ENCODE measurements at places on chromosomes 1 and 21.

- no peak for DNase-seq
These were observed 2.3 kb downstream of the ATP1A1 start for GRCh38 chr1:116375148-116375886.

DNA sequence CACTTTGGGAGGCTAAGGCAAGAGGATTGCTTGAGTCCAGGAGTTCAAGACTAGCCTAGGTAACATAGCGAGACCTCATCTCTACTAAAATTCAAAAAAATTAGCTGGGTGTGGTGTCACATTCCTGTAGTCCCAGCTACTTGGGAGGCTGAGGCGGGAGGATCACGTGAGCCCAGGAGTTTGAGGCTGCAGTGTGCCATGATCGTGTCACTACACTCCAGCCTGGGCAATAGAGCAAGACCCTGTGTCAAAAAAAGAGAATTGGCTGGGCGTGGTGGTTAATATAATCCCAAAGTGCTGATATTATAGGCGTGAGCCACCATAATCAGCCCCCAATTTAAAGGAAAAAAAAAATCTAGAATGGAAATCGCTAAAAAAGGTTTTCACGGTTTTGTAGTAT, 7.0 kb downstream of the MACO1 start:
- DNase-seq, result no peak

- no peak for DNase-seq
These were observed 48.5 kb upstream of the LRRN2 start for GRCh38 chr1:204733869-204734596.

DNA sequence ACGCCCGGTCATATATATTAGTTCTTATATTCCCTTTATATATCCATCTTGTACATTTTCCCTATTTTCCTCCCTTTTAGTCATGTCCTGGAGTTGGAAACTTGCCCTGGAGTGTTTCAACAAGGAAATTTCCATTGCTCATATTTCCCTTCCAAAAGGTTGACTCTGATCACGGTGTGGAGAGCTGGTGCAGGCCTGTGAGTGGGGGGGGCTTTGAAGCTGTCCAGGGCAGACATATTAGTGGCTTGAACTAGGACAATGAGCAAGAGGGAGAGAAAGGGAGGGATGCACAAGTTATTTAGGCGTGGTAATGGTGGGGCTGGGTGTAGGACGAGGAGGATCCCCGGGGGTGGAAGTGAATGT, 30.4 kb upstream of the TMEM61 start:
- no peak for DNase-seq

- no peak for DNase-seq
These were observed 20.5 kb upstream of the RHBDL2 start for GRCh38 chr1:38962113-38962512.

GRCh38 chr1:24865168-24865567, 64.9 kb downstream of the RUNX3 start:
- no peak for DNase-seq

- DNase-seq, result no peak
These were observed 342.5 kb downstream of the DISC1 start for GRCh38 chr1:231969076-231969475.

DNA sequence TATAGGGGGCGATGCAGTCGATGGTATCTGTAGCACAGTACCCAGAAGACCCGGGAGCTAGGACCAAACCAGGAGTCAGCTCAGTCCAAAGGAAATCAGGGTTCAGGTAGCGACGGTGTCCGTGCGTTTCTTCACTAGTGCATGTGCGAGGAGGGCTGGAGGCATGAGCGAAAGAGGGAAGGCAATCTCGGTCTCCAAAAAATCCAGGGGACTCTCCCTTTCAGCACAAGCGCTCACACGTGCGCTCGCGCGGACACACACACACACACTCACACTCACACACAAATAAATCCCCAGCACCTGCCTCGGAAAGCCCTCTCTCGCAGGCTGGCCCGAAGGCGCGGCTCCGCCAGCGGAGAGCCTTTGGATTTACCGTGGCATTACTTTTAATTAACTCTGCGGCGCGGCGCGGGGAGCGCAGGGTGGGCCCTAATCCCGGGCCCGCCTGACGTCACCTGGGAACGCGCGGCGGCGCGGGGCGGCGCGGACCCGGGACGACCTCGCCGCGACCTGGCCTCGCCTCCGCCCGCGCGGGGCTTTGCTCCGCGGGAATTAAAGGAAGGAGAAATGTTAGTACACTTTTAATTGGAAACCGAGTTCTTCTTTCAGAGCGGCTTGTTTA, 121.2 kb downstream of the LMX1A start:
- DNase-seq, result no peak

DNA sequence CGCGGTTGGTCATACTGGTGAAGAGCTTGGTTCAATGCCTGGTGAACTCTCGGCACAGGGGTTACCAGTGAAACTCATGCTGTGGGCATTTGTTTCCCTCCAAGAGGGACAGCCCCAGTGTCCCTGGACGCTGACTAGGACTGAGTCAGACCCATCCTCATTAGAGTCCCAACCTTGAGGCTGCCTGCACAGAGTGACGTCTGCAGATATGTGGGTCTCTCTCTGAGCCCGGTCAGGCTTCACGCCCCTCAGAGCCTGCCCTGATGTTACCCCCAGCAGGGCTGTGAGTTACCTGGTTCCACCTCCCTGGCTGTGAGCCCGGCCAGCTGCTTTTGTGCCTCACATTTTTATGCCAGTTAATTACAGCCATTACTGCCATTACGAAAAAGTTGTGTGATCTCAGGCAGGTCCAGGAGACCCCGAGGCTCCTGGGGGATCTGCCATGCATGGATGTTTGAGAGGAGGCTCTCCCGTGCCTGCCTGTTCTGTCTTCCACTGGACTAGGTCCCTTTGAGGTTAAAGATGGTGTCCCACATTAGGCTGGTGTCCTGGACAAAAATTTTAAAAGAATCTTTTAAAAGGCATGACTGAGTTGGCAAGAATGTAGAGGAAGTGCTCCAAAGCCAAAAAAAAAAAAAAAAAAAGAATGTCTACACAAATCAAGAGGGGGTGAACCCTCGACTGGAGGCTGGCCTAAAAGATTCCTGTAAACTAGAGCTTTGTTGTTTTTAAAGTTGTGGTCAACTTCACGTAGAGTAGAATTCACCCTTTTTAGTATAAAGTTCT, 36.6 kb upstream of the PADI1 start:
- no peak for DNase-seq

DNA sequence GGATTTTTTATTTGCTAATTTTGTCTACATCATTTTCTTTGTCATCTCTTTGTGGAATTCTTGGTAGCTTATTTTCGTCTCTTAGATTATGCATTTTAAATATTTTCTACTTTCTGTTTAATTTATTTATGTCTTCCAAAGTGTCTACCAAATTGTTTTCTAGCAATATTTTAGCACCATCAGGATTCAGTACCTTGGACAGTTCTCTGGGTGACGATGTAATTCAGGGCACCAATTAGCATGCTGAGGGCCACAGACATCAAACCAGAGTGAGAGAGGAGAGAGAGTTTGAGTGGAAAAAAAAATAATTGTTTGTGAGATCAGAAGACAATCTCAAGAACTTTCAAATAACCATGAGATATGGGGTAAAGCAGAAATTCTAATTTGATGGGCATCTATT, 169.8 kb upstream of the CXADR start:
- DNase-seq, result no peak

DNA sequence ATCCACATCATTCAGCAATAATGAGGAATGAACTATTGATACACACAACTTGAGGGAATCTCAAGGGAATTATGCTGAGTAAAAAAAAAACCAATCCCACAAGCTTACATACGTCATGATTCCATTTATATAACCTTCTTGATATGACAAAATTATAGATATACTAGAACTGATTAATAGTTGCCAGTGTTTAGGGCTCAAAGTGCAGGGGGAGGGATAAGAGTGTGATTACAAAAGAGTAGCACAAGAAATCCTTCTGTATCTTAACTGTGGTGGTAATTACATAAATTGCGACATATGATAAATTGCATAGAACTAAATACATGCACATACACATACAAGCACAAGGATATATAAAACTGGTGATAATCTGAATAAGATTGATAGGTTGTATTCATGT, 13.5 kb downstream of the DIRAS3 start:
- no peak for DNase-seq

- DNase-seq, result no peak
These were observed 30.2 kb downstream of the SRRM1 start for GRCh38 chr1:24673341-24673740.

GRCh38 chr1:22420455-22421053, 31.1 kb upstream of the ZBTB40 start:
- peak; percentile 10 for DNase-seq

GRCh38 chr1:218705391-218705790, 360.3 kb downstream of the TGFB2 start:
- DNase-seq, result no peak

- DNase-seq, result no peak
These were observed 72.1 kb upstream of the ABCG1 start for GRCh38 chr21:42146821-42147220.

GRCh38 chr1:158140764-158141192, 39.9 kb upstream of the CD1D start:
- no peak for DNase-seq

DNA sequence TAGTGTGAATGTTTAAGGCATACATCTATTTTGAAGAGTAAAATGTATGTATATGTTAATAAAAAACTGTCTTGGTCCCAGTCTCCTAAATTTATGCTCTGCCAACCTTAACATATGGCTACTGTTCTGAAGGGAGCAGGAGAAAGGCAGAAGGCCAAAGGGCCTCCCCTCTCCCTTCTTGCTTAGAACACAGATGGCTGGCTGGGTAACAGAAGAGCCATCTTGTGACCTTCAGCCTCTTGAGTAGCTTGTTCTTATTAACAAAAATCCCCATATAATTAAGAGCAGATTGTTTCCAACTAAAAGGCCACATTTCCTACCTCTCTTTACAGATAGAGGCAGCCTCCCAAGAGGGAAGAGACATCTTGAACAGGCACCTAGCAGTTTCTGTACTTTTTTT, 36.1 kb downstream of the EPB41 start:
- DNase-seq, result no peak

- DNase-seq, result no peak
These were observed 20.3 kb downstream of the RIMS3 start for GRCh38 chr1:40645118-40645680.

DNA sequence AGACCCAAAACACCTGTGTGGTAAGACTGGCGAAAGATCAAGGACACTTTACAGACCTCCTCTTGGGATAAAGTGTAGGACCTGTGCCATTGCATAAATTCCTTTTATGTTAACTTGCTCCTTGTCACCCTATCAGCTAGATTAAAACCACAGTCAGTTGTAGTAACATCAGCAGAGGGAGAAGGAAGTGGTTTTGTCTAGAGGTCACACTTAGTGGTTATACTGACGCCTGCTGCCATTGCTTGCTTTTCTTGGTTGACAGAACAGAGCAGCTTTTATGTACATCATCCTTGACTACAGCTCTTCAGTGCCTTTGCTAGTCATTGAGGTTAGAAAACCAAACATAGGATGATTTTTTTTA, 101.4 kb downstream of the PBX1 start:
- no peak for DNase-seq

DNA sequence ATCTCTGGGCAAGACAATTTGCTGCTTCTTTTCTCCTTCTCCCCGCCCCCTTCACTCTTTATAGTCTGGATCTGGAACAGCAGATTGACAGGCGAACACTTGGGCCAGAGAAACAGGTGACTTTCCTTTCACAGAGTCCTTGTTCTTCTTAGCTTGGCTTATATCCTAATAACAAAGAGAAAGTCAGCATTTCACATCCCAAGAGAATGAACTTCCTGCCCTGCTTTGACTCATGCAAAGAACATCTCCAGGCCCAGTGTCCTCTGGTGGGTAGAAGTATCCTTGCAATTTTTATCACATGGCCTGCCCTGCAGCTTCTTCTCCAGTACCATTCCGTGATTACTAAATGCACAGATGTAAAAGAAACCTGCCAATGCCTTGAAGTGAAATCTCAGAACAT, 764.4 kb downstream of the ADGRL2 start:
- no peak for DNase-seq

- DNase-seq, result no peak
These were observed 20.6 kb downstream of the RUNX3 start for GRCh38 chr1:24909388-24909898.

DNA sequence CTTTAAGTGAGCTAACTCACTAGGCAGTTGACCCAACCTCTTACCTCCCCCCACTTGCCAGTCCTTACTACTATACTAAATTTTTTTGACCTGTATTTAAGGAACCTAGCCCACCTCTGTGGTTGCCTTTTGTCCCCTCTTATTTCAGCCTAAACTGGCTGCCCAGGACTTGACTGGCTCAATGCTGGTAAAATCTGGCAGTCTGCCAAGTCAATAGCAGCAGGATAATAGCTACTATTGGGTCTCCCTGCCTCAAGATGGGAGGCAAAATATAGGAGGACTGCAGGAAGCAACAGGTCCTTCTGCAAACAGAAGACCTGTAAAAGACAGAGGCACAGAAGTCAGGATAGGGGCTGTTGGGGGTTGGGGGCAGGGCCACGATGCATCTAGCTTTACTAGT, 144.2 kb upstream of the POGK start:
- DNase-seq, result no peak

GRCh38 chr1:157042846-157043245, 2.7 kb downstream of the ARHGEF11 start:
- no peak for DNase-seq

GRCh38 chr1:217211486-217211885, 419.4 kb downstream of the GPATCH2 start:
- no peak for DNase-seq

GRCh38 chr1:1631782-1632420, at the start of gene MMP23B:
MMP23B (plus strand) TSS chr1:1632173; CDS start chr1:1632219, 46 bp downstream.
- no peak for DNase-seq

DNA sequence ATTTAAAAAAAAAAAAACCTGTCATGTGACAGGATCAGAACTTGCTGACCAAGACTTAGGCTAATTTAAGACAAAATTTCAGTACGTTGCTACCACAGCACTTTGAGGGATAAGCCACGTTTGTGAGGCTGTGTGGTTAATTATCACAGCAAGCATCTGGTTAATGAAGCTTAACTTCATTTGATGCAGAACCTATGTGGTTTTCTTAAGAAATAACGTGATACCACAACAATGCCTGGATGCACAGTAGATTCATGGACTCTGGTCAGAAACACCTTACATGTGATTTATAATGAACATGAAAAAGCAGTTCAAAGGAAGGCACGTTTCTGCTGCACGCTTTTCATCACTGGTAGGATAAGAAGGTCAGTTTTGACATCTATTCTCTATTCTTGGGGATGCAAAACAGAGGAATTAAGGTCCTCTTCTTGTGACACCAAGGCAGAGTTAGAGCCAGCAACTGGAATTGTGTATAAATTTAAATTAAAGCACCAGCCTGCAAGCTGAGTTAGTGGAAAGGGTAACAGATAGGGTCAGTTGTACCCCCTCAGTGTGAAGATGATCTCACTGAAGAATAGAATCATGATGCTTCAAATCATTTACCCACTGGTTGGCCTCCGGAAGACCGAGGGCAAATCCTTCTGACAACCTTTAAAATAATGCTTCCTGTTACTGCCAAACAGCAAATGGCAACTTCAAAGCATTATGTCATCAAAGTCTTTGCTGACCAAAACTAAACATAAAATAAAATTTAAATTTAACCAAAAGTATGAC, 6.0 kb upstream of the KRTAP8-1 start:
- no peak for DNase-seq

DNA sequence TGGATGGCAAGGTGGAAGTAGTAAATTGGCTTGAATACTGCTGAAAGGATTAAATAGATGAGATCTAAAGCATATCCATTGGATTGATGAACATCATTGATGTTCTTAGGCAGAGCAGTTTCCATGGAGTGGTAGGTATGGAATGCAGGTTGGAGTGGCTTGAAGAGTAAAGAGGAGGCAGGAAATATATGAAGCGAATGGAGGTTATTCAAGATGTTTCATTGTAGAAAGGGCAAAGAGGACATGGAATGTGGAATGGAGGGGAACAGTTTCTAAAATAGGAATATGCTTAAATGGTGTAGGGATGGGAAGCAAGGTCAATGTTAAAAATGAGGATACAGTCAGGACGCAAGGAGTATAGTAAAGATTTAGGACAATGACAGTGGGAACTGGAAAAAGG, 6.1 kb downstream of the OSBPL9 start:
- DNase-seq, result no peak

Measured in activated T-helper 1 cell treated with Interleukin-2 at 50 U/mL for 16 hours (primary cell).